CD4-positive, alpha-beta T cell treated with Interleukin-1 beta for 1 hour (primary cell): ENCODE measurements at places on chromosomes 3 and 15.

- DNase-seq: no peak
Observed at GRCh38 chr15:49229922-49230321, 59.9 kb downstream of the GALK2 start.

GRCh38 chr3:99357131-99357530 is 281.3 kb upstream of the COL8A1 start:
- no peak for DNase-seq

- DNase-seq: peak; percentile 57
Observed at GRCh38 chr3:45693941-45694521, 4.8 kb downstream of the SACM1L start.

DNA sequence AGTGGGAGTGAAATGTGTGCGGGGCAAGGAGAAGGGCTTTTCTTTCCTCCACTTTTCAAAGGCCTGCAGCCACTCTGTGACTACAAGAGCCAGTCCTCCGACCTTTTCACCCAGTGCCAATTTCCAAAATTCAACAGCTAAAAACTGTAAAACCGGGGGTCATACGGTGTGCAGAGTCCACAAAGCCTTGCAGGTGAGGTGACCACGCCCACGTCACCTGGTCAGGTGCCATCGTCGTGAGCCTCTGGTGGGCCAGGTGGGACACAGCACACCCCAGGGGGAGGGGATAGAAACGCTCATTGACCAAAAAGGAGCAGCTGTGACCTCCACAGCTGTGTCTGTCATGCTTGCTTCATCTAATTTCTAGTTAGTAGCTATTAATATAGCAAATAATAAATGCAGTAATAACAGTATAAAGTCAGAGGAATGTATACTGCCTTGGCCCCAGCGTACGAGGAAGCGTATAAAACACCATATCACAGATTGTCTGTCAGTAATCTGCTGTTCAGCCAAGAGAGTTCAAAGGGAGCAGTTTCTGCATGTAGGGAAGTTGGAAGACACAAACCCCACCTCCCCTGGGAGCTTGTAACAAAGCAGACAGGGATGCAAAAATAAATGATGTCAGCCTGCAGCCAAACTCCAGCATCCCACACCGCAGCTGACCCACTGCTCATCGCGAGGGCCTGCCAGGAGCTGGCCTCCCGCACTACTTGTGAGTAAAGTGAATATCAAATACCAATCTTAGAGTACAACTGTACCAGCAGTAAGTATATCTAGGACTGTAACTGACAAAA is 86.7 kb downstream of the VGLL4 start:
- DNase-seq: no peak

DNA sequence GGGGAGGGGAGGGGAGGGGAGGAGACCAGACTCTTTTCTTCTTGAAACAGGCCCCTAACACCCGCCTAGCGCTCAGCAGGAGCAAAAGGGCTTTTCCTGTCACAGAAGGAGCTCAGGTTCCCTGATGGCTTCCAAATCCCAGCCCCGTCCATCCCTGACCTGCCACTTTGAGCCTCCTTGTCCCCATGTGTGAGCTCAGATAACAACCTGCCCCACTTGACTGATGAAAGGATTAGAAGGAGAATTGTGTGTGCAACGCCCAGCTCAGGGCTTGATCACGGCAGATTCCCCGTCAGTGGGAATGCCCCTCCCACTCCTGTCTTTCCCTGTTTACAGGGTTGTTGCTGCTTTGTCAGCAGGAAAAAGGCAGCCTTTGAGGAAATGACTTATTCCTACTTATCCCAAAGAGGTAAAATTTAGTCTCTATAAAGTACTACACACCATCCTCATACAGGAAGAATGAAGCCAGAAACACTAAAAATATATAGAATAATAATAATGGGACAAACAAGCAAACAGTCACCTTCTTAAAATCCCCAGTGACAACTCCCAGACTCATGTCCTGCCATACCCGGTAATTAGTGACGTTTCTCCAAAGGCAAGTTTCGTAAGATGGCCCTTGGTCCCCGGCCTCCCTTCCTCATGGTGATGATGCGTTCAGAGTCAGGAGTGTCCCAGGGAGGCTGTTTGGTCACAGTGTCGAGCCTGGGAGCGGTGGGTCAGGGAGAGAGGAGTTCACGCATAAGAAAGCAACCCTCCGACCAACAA is 6.1 kb upstream of the LRRC15 start:
- no peak for DNase-seq
